ENCODE measurements at places on chromosomes 11 and 22. TPM values are rescaled to one million over a fixed set of nuclear protein-coding genes. Genes with fewer than 3 reads are reported as not detected.

The SELENOM gene
- total RNA-seq, result 601 TPM

The POLR3H gene
- total RNA-seq, result 14.8 TPM

The GAL3ST1 gene
- not detected for total RNA-seq

The SYT9 gene
- total RNA-seq, result not detected

The CSF2RB gene
- not detected for total RNA-seq

The NRXN2 gene
- total RNA-seq, result not detected

The TESMIN gene
- total RNA-seq, result 6.7 TPM

Data from SJSA1 (cell line).